Renal cortical epithelial cell (primary cell): ENCODE measurements at places on chromosomes 13 and 19. TPM values are rescaled to one million over a fixed set of nuclear protein-coding genes. Genes with fewer than 3 reads are reported as not detected.

The TNFSF13B gene
- total RNA-seq: 1.3 and 4.7 TPM in 2 replicates

The CBY2 gene
- total RNA-seq: 0.05 TPM in 1 of 2 replicates, not detected in the other

The SIRT2 gene
- 28.7 and 38.6 TPM in 2 replicates for total RNA-seq

The GIPC1 gene
- 180 and 401 TPM in 2 replicates for total RNA-seq

The C19orf81 gene
- 0.40 TPM in 1 of 2 replicates, not detected in the other for total RNA-seq

The LGALS4 gene
- not detected in 2 replicates for total RNA-seq

The TEX101 gene
- total RNA-seq: not detected in 2 replicates

The ZNF177 gene
- total RNA-seq: 4.3 TPM in 1 of 2 replicates, not detected in the other

The MCEMP1 gene
- total RNA-seq: not detected in 2 replicates

The THSD8 gene
- not detected in 2 replicates for total RNA-seq

The ANGPTL8 gene
- total RNA-seq: not detected in 2 replicates

The UNC13A gene
- total RNA-seq: 0.05 TPM in 1 of 2 replicates, not detected in the other

The TMC4 gene
- total RNA-seq: 1.8 and 21.9 TPM in 2 replicates

The MED16 gene
- total RNA-seq: 22.6 and 55.4 TPM in 2 replicates

The HSH2D gene
- 0.05 and 6.3 TPM in 2 replicates for total RNA-seq

The KLK11 gene
- total RNA-seq: not detected in 2 replicates

The DCT gene
- total RNA-seq: 0.05 TPM in 1 of 2 replicates, not detected in the other

The FGF22 gene
- total RNA-seq: 0.10 TPM in 1 of 2 replicates, not detected in the other

The DAND5 gene
- total RNA-seq: 0.05 TPM in 1 of 2 replicates, not detected in the other

The ZNF492 gene
- total RNA-seq: 0.50 and 1.0 TPM in 2 replicates

The TMEM161A gene
- 14.1 and 25.3 TPM in 2 replicates for total RNA-seq

The ZNF585A gene
- 6.8 and 8.4 TPM in 2 replicates for total RNA-seq

The IZUMO2 gene
- not detected in 2 replicates for total RNA-seq

The KLF12 gene
- 8.2 and 14.0 TPM in 2 replicates for total RNA-seq
